Heart left ventricle (tissue), 16 donors: ENCODE measurements at places on chromosomes 11 and 22. TPM values are rescaled to one million over a fixed set of nuclear protein-coding genes. Genes with fewer than 3 reads are reported as not detected.
A peak's percentile ranks its signal among the peaks of the same experiment; 100 is the strongest.

Gene TNNT3
- 34.3 TPM for total RNA-seq

Gene FAM111A
- 11.2 TPM for total RNA-seq

Gene AKIP1
- 39.9 TPM for total RNA-seq

Gene FANCF
- total RNA-seq = 5.5 TPM

Gene OR52N4
- not detected for total RNA-seq

Gene IFTAP
- total RNA-seq = 42.4 TPM

Gene TEX12
- not detected for total RNA-seq

Gene TEX54
- total RNA-seq = not detected

Gene OR52A1
- not detected for total RNA-seq

Gene E2F8
- 2.7 TPM for total RNA-seq

DNA sequence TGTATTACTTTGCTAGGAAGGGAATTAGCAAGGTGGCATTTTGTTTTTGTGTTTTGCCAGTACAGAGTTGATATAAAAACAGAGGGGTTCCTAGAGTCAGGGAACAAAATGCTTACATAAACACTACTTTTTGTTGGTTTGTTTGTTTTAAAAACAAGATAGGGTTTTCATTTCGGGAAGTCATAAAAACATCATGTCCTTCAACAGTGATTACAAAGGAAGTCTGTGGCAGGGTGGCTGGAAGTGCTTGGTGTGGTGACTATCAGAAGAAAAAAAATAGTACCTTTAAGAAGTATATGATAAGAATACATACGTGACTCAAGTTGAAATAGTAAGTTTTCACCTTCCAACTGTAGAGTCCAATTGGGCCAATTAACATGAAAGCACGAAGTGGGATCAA is 1.2 kb upstream of the IL18 start:
- peaks cover 17% of the 10 kb centered on the region for H3K4me1 ChIP-seq
- H3K27ac ChIP-seq = no peak overlapping the region
- no peaks in the 10 kb centered on the region for H3K27me3 ChIP-seq
- H3K4me3 ChIP-seq = no peak overlapping the region
- no peaks in the 10 kb centered on the region for H3K36me3 ChIP-seq

DNA sequence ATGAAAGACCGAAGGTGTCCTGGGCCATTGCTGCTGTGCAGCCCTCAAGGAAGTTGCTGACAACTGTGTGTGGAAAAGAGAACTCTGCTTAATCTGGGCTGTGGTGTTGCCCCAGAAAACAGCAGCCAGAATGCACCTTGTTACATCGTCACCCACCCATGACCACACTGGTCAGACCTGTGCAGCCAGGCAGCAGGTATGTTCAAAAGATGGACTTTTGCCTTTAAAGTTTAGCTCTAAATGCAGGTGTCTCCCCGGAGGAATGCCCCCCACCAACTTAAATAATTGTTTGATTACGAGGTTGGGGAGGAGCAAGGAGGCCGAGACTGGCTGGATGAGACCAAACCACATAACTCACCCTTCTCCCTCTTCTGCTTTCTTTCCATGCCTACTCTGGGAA is 15.3 kb upstream of the POLA2 start:
- no peak overlapping the region for H3K4me3 ChIP-seq
- H3K27me3 ChIP-seq = no peaks in the 10 kb centered on the region
- no peak overlapping the region for H3K27ac ChIP-seq
- no peak for DNase-seq
- H3K36me3 ChIP-seq = no peaks in the 10 kb centered on the region
- H3K4me1 ChIP-seq = no peaks in the 10 kb centered on the region

DNA sequence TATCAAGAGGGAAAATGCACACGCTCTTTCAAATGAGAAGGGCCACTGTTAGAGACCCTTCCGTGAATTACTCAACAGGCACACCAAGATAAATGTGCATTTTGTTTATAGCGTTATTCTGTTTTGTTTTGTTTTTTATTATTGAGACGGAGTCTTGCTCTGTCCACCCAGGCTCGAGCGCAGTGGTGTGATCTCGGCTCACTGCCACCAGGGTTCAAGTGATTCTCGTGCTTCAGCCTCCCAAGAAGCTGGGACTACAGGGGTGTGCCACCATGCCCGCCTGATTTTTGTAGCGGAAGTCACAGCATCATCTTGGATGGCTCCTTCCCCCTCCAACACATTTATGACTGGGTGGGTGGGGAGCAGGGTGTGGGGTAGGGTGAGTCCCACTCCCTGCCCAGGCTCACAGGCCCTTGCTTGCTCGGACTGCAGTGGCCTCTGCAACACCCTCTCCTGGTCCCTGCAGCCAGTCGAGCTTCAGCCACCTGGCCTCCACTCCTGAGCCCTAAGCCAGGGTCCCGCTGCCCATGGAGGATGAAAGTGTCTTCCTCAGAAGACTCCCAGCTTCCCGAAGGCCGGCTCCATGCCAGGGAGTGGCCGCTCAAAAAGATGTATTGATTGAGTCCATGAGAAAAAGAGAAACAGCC is 68.0 kb downstream of the RTL6 start:
- no peak for DNase-seq
- no peak overlapping the region for H3K27ac ChIP-seq
- H3K27me3 ChIP-seq = no peaks in the 10 kb centered on the region
- no peaks in the 10 kb centered on the region for H3K4me1 ChIP-seq
- no peak overlapping the region for H3K4me3 ChIP-seq

- no peaks in the 10 kb centered on the region for H3K36me3 ChIP-seq
- no peak overlapping the region for H3K27ac ChIP-seq
- peak; percentile 20 for DNase-seq
- no peaks in the 10 kb centered on the region for H3K27me3 ChIP-seq
- H3K4me3 ChIP-seq = no peak overlapping the region
- H3K4me1 ChIP-seq = peaks cover 7% of the 10 kb centered on the region
These were observed 36.3 kb downstream of the AP2A2 start for GRCh38 chr11:961921-962320.

GRCh38 chr11:6625832-6626420 is 6.7 kb upstream of the TPP1 start:
- H3K4me1 ChIP-seq = peaks cover 9% of the 10 kb centered on the region
- no peak overlapping the region for H3K27ac ChIP-seq

DNA sequence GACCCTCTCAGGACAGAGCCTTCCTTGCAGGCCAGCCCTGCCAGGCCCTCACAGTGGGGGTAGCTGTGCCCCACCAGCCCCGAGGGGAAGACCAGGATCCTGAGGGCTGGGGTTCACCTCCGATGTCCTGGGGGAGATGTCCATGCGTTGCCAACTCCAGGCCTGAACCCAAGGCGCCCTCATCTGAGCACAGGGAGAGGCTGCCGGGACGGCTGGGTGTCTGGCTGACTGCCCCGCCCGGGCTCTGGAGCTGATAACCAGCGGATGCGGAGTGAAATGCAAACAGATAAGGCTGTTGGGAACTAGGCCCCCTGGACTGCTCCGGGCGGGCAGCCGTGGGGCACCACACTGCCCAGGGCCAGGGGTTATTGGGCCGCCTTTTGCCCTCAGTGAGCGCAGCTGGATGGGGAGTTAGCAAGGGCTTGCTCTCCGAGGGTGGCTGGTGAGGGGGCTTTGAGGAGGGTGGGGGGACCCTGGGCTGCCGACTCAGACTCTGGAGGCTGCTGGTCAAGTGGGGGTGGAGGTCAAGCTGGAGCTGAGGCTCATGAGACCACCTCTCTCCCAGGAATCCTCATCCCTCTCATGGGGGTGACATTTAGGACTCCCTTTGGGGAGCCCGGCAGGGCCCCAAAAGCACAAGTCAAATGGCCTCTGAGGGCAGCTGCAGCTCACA is 5.6 kb upstream of the MUC6 start:
- no peaks in the 10 kb centered on the region for H3K36me3 ChIP-seq
- H3K4me3 ChIP-seq = no peak overlapping the region
- H3K27ac ChIP-seq = no peak overlapping the region

DNA sequence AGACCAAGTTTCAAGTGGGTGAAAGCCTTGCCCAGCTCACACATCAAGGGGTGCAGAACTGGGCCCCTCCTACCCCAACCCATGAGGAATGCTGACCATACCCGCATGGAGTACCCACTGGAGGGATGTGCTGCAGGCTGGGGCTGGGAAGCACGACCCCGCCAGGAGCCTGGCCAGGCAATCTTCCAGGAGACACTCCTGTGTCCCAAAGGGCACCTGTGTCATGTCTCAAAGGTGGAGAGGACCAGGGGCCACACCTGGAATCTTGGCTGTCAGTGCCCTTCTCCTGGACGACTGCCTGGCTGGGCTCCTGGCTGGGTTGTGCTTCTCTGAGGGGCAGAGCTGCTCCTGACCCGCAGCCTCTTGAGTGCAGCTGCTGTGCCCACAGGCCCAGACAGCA is 6.7 kb downstream of the ARAP1 start:
- H3K36me3 ChIP-seq = no peaks in the 10 kb centered on the region
- no peak overlapping the region for H3K27ac ChIP-seq
- H3K4me1 ChIP-seq = peaks cover 21% of the 10 kb centered on the region

- no peak for DNase-seq
- H3K4me3 ChIP-seq = no peak overlapping the region
- no peaks in the 10 kb centered on the region for H3K36me3 ChIP-seq
- no peaks in the 10 kb centered on the region for H3K27me3 ChIP-seq
- no peaks in the 10 kb centered on the region for H3K4me1 ChIP-seq
- H3K27ac ChIP-seq = no peak overlapping the region
These were observed 67.5 kb downstream of the PLEKHA7 start for GRCh38 chr11:16946477-16947282.

- peak overlapping the region; percentile 87 for H3K27ac ChIP-seq
- no peak overlapping the region for H3K4me3 ChIP-seq
- H3K4me1 ChIP-seq = peaks cover 53% of the 10 kb centered on the region
- H3K27me3 ChIP-seq = no peaks in the 10 kb centered on the region
These were observed 19.0 kb downstream of the ATG16L2 start for GRCh38 chr11:72833083-72833733.

GRCh38 chr22:38098410-38099249 is 11.9 kb downstream of the BAIAP2L2 start:
- H3K27ac ChIP-seq = no peak overlapping the region
- no peaks in the 10 kb centered on the region for H3K27me3 ChIP-seq
- H3K4me1 ChIP-seq = no peaks in the 10 kb centered on the region
- H3K4me3 ChIP-seq = no peak overlapping the region
- peak; percentile 12 for DNase-seq
- H3K36me3 ChIP-seq = no peaks in the 10 kb centered on the region

- no peak overlapping the region for H3K4me3 ChIP-seq
- H3K27me3 ChIP-seq = no peaks in the 10 kb centered on the region
- H3K36me3 ChIP-seq = peaks cover 9% of the 10 kb centered on the region
- DNase-seq = no peak
- no peaks in the 10 kb centered on the region for H3K4me1 ChIP-seq
These were observed 71.6 kb upstream of the ATXN10 start for GRCh38 chr22:45599836-45600577.

DNA sequence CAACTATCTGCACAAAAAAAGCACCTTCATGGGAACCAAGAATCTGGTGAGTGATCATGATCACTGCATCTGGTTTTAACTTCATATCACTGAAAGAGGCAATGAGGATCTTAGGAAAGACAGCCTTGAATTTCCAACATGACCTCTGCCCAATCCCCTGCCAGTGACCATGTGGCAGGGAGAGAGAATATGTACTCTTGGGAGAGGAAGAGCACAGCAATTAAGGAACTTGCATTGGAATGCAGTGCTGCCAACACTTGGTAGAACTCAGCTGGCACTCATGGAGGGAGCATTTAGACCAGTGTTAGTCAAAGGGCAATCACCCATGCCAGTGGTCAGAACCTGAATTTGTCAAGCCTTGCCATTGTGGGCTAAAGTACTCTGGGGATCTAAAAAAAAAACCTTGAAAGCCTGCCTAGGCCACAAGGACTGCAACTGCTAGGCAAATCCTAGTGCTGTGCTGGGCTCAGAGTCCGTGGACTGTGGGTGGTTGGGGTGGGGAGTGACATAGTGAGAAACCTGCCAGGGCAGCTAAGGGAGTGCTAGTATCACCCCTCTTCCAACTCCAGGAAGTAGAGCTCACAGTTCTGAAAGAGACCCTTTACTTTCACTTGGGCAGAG is 23.1 kb downstream of the JRKL start:
- no peaks in the 10 kb centered on the region for H3K4me1 ChIP-seq
- DNase-seq = no peak
- no peaks in the 10 kb centered on the region for H3K27me3 ChIP-seq
- no peaks in the 10 kb centered on the region for H3K36me3 ChIP-seq
- no peak overlapping the region for H3K27ac ChIP-seq

- no peaks in the 10 kb centered on the region for H3K27me3 ChIP-seq
- no peak for DNase-seq
- H3K4me1 ChIP-seq = peaks cover 8% of the 10 kb centered on the region
- no peaks in the 10 kb centered on the region for H3K36me3 ChIP-seq
- H3K4me3 ChIP-seq = no peak overlapping the region
These were observed 8.6 kb upstream of the RBFOX2 start for GRCh38 chr22:36037102-36037758.

GRCh38 chr22:17980638-17981051 is 43.7 kb downstream of the MICAL3 start:
- peaks cover 28% of the 10 kb centered on the region for H3K4me1 ChIP-seq
- DNase-seq = peak; percentile 44
- H3K27me3 ChIP-seq = no peaks in the 10 kb centered on the region
- no peak overlapping the region for H3K4me3 ChIP-seq
- H3K27ac ChIP-seq = peak overlapping the region; percentile 48

DNA sequence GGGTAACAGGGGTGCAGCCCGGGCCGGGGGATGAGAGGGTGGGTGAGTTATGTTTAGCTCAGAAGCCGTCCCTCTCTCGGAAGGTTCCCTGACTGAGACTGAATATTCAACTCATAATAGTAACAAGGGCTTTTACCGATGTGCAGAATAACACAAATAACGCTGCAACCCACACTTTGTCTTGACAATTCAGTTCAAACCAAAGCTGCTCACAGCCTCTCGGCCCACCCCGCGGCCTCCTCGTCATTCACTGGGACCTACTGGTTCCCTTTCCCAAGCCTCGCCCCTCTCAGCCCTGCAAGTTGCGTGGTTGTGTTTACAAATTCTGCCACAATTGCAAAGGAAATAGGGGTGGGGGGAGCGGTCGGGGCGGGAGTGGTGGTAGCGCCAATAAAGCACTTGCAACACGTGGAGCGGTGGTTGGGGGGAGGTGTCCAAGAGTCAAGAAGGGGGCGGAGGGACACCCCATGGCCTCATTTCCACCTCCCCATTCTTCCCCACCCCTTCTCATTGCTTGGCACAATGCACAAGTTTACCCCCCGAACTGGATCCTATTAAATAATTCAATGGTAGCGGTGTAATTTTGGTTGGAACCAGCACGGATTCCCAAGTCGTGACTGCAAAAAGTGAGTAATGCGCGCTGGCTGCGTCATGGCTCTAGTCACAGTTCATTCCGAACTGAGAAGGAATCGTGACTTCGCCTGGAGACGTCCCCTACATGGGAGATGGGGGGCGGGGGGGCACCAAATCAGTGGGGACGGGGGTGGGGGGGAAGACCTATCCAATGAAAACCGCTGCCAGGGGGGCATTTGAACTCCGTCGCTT is 102.0 kb upstream of the HSD17B12 start:
- H3K27me3 ChIP-seq = peaks cover 99% of the 10 kb centered on the region
- peak overlapping the region; percentile 62 for H3K4me3 ChIP-seq
- H3K4me1 ChIP-seq = no peaks in the 10 kb centered on the region
- H3K27ac ChIP-seq = no peak overlapping the region
- no peaks in the 10 kb centered on the region for H3K36me3 ChIP-seq

GRCh38 chr11:1078191-1078601 is 3.5 kb downstream of the MUC2 start:
- no peak overlapping the region for H3K27ac ChIP-seq
- DNase-seq = peak; percentile 21

- DNase-seq = no peak
- H3K4me1 ChIP-seq = peaks cover 6% of the 10 kb centered on the region
- no peak overlapping the region for H3K27ac ChIP-seq
- H3K4me3 ChIP-seq = no peak overlapping the region
- no peaks in the 10 kb centered on the region for H3K36me3 ChIP-seq
- no peaks in the 10 kb centered on the region for H3K27me3 ChIP-seq
These were observed 415.1 kb downstream of the SOX6 start for GRCh38 chr11:15941206-15941770.
